ENCODE measurements at places on chromosomes 2 and 18.
A peak's percentile ranks its signal among the peaks of the same experiment; 100 is the strongest.

DNA sequence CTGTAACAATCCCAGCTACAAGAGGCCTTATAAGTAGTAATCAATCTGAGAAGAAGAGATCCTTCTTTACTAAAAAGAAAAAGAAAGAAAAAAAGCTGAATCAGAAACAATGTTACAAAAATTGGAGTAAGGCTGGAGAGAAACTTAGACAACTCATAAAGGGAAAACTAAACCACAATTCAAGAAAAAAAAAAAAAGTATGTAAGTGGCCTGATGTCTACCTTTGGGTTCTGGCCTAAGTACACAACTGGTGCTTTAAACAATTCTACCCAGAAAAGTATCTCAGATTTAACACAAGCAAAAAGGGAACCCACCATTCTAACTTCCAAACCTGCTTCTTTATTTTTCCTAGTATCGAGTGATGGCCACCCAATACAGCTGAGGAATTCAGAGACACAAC lies 45.3 kb downstream of the ZNF521 start:
- DNase-seq = no peak

GRCh38 chr2:99420751-99421299 lies 69.0 kb downstream of the REV1 start:
- DNase-seq = no peak

DNA sequence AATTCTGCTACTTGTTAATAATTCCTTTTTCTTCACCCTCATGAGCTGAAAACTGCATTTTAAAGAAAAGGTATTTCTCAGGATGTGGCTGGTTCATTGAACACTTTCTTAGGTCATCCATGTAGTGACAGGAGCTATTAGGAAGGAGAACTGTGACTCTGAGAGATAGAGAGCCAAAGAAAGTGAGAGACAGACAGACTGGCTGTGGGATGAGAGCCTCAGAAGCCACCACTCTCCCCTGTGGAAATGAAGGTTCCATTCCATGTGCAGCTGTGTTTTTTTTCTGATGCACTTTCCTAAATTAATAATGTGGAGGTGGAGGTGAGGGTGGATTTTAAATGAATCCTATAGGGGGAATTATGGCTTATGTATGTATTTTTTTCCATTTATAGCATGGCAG lies 113.3 kb downstream of the FAM210A start:
- DNase-seq = no peak

DNA sequence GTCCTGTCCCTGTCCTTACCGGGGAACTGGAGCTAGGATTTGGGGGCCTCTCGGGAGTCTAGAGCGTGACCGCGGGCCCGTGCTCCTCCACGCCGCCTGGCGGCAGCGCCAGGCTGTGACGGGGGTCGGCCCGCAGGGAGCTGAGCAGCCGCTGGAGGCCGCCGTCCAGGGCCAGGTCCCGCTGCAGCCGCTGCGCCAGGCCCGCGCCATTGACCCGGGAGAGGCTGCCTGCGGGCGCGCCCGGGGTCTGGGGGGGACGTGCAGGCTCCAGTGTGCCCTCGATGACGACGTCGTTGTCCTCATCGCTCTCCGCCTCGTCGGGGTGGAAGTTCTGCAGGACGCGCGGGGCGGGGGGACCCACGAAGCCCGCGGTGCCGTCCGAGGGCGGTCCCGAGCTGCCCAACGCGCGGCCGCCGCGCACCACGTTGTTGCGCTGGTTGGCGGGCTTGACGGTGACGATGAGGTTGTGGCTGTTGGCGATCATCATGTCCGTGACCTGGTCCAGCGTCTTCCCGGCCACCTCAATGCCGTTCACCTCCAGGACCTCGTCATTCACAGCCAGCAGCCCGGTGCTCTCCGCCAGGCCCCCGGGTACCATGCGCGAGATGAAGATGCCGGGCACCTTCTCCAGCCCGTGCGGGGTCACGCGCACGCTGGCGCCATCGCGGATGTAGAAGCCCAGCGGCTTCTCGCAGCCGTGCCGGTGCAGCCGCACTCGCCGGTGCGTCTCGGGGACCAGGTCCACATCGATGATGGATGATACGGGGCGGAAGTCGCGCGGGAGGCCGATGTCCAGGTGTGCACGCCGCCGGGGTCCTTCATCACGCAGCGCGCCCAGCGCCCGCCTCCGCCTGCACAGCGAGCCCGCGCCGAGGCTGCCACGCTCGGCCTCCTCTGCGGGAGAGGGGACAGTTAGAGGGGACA lies 50.9 kb downstream of the ADNP2 start:
- no peak for DNase-seq

DNA sequence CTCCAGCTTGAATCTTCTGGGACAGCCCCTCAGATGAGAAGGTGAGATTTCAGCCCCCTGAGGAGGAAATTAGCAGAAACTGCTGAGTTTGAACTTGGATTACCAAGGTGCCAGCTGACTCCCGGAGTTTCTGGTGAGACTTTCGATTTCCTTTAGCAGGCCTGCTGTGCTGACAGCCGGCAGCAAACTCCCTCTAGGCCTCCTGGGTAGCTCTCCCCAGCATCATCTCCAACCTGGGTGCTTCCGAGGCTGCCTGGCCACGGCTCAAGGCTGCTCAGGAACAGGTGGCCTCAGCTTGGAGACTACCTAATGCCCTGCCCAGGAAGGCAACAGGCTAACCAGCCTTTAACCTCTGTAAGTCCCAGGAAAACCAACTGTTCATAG lies 16.5 kb downstream of the SDC1 start:
- DNase-seq = peak; percentile 30

DNA sequence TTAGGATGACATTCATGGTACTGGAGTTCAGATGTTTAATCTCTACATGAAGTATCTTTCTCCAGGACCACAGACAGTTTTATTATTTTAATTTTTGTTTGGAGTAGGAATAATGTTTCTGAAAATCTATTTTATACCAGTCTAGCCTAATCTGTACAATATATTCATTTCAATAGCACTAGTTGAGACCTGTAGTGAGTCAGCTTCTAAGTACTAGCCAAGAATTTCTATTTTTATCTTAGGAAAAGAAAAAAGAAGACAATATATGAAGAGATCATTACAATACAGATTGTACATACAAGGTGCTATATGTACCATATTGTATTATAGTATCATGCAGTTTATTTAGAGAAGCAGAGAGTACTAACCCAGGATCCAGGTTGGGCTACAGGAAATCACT lies 826.9 kb upstream of the PIK3C3 start:
- DNase-seq = no peak

GRCh38 chr18:46257366-46257765 lies 153.2 kb downstream of the HAUS1 start:
- no peak for DNase-seq

DNA sequence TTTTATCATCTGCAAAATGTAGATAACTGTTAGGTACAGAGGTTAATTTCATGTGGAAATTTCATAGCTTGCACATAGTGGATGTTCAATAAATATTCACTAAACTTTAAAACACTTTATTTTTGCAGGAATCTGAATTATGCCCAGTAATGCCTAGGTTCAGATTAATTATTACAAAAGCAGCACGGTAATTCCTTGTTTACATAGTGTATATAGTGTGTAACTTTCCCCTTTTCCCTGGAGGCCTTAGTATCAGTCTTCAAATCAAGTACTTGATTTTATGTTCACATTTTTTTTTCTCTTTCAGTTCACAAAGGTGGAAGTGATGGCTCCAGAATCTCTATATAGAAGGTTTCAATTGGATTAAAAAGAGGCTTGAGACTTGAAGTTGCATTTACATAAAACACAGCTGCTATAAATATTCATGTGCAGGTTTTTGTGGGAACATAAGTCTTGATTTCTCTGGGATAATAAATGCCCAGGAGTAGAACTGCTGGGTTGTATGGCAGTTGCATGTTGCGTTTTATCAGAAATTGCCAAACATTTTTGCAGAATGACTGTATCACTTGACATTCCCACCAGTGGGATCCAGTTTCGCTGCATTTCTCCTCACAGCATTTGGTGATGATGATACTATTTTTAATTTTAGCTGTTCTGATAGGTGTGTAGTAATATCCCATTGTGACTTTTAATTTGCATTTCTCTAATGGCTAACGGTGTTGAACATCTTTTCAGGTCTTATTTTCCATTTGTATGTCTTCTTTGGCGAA lies 27.6 kb upstream of the LGALSL start:
- peak; percentile 4 for DNase-seq

DNA sequence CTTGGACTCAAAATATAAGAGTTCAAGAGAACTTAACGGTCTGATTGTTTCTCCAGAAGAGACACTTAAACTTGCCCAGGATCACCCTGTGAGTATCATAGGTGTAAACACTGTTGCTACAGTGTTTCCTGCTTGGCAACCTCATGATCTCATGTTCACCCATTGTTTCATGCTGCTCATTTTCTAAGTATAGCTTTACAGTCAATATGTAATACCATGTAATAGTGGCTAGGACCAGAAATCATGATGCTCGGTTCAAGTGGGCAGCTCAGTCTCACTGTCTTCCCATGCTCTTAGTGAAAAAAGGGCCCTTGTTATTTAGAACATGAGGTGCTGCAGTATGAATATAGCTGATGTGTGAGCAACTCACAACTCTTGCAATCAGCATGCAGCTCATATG lies 157.5 kb downstream of the CERS6 start:
- DNase-seq = no peak

DNA sequence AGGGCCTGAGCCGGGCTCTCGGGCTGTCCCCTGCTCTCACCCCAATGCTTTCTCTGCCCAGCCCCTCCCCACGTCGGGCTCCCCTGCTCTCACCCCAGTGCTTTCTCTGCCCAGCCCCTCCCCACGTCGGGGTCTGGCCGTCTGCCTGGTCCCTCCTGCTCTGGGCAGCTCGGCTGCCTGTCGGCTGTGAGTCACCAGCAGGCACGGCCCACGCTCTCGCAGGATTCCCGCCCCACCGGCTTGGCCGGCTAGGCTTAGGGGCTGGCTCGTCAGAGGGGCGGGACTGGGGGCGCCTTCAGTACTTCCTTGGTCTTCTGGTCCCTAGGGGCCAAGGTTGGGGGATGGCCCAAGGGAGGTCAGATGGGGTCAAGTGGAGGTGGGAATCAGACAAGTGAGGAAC lies 3.3 kb downstream of the BOK start:
- DNase-seq = no peak

DNA sequence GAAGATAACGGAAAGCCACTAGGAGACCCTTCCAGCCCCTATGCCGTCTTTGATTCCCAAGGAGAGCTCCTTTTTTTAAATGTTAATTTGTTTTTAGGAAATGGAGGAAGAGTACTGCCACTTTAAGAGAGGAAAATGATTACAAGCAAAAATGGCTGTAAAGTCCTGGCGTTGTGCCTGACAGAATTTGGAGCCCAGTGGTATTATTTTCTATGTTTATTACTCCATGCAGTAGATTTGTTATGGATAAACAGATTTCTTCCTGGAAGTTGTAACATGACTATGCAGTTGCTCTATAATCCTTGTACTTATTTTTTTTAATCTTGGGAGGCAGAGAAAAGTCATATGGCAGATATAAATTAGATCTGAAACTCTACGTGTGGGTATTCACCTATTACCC lies 141.3 kb downstream of the GBX2 start:
- DNase-seq = no peak

DNA sequence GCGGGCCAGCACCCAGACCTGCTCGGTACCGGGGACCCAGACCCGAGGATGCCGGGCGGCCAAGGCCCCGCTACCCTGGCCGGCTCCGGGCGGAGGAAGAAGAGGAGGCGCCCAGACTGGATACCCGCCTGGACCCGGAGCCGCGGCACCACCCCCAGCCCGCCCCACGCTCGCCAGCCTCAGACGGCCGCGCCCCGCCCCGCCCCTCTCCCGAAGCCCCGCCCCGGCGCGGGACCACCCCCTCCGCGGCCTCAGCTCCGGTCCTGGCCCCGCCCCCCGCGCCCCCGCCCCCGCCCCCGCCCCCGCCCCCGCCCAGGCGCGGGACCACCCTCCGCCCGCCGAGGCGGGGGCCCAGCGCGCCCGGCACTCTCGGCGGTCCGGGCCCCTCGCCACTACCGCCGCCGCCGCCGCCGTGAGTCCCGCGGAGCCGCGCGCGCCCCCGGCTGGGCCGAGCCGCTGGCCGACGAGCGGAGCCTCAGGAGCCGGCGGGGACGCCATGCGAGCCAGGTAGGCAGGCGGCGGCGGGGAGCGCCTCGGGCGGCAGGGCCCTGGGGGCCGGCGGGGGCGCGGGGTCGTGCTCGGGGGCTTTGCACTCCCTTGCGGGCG lies at the start of gene SH3BP4:
Gene SH3BP4, plus strand, starts transcription at position 354 of the 606 bp plus-strand sequence. CDS start 82,986 bp downstream, outside the sequence.
- peak; percentile 63 for DNase-seq

DNA sequence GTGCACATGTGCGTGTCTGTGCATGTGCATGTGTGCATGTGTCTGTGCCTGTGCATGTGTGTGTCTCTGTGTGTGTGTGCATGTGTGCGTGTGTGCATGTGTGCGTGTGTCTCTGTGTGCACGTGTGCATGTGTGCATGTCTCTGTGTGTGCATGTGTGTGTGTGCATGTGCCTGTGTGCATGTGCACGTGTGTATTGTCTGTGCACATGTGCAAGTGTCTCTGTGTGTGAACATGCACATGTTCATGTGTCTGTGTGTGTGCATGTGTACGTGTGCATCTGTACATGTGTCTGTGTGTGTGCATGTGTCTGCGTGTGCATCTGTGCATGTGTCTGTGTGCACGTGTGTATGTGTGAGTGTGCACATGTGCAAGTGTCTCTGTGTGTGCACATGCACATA lies 277.3 kb downstream of the GALR1 start:
- no peak for DNase-seq

DNA sequence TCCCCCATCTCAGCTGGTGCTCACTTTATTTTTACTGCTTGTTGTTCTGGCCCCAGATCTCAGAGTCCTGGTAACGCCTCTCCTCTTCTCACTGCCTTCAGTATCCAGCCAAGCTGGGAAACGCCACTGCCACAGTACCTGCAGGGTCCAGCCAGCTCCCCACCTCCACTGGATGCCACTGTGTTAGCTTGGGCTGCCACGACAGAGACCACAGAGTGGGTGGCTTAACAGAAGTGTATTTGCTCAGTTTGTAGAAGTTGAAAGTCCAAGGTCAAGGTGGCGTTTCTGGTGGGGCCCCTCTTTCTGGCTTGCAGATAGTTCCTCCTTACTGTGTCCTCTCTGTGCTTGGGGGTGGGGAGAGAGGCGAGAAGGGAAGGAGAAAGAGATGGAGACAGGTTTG lies 107.1 kb downstream of the AGAP1 start:
- no peak for DNase-seq

- no peak for DNase-seq
These were observed 36.7 kb downstream of the RMC1 start for GRCh38 chr18:23539911-23540525.

DNA sequence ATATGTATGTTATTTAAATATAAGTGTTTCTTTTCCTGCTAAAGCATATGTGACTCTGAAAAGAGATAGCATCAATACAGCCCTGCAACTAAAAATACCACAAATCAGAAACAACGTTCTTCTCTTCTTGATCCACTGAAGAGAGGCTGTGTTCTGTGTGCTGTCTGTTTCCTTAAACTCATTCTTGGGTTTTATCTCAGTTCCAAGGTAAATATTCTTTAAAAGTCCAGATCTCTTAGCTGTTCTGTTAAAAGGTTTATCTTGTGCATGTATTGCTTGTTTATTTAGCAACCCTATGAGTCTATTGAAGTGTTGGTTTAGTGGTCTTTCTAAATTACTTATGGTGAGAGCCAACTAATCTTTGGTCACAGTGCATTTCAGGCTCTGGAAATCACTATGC lies 173.3 kb upstream of the NT5C1B start:
- DNase-seq = no peak

All from NCI-H524 (cell line).